A375 (cell line): ENCODE measurements at places on chromosomes 6 and 20. TPM values are rescaled to one million over a fixed set of nuclear protein-coding genes. Genes with fewer than 3 reads are reported as not detected.

The PRKN gene
- 1.8 and 5.1 TPM in 2 replicates for total RNA-seq

The TTBK1 gene
- total RNA-seq: not detected in 2 replicates

The NCR2 gene
- total RNA-seq: not detected in 2 replicates

The DNMT3B gene
- 2.8 and 4.1 TPM in 2 replicates for total RNA-seq

The RUNX2 gene
- total RNA-seq: 1.4 and 1.5 TPM in 2 replicates

The LY6G6F gene
- not detected in 2 replicates for total RNA-seq

The ZNF334 gene
- 2.4 and 4.0 TPM in 2 replicates for total RNA-seq

The STK35 gene
- 18.2 and 23.6 TPM in 2 replicates for total RNA-seq

The BPIFB1 gene
- 0.24 and 0.30 TPM in 2 replicates for total RNA-seq

The COL19A1 gene
- total RNA-seq: 14.0 and 15.2 TPM in 2 replicates

The CASS4 gene
- total RNA-seq: 0.03 and 0.04 TPM in 2 replicates

The TAPBP gene
- total RNA-seq: 29.4 and 33.8 TPM in 2 replicates

The OLIG3 gene
- total RNA-seq: not detected in 2 replicates

The GNMT gene
- 0.57 TPM in 1 of 2 replicates, not detected in the other for total RNA-seq

The OXT gene
- not detected in 2 replicates for total RNA-seq

The OR14J1 gene
- total RNA-seq: 0.03 TPM in 1 of 2 replicates, not detected in the other

The RRBP1 gene
- 100 and 111 TPM in 2 replicates for total RNA-seq

The PBOV1 gene
- total RNA-seq: not detected in 2 replicates

The MAN1A1 gene
- total RNA-seq: 2.7 and 4.0 TPM in 2 replicates

The SGK2 gene
- total RNA-seq: 0.05 TPM in 1 of 2 replicates, not detected in the other

The TGIF2 gene
- 21.0 and 27.7 TPM in 2 replicates for total RNA-seq

The SPAG4 gene
- 11.2 and 13.6 TPM in 2 replicates for total RNA-seq

The PMEPA1 gene
- 15.9 and 19.4 TPM in 2 replicates for total RNA-seq

The ENPP4 gene
- 0.93 and 1.0 TPM in 2 replicates for total RNA-seq

The SSTR4 gene
- not detected in 2 replicates for total RNA-seq

The CNKSR3 gene
- 2.3 and 3.9 TPM in 2 replicates for total RNA-seq

The PTPRT gene
- not detected in 2 replicates for total RNA-seq

The GDAP1L1 gene
- 0.48 TPM in 1 of 2 replicates, not detected in the other for total RNA-seq

The SLC22A2 gene
- not detected in 2 replicates for total RNA-seq

The LAMA5 gene
- total RNA-seq: 43.2 and 54.2 TPM in 2 replicates

The GRM1 gene
- total RNA-seq: not detected in 2 replicates

The TRIM31 gene
- not detected in 2 replicates for total RNA-seq

The EEF1A2 gene
- 49.6 and 63.1 TPM in 2 replicates for total RNA-seq

The FBXO9 gene
- 17.3 and 34.6 TPM in 2 replicates for total RNA-seq

The GGTLC1 gene
- total RNA-seq: not detected in 2 replicates

The CRISP2 gene
- total RNA-seq: 0.29 TPM in 1 of 2 replicates, not detected in the other

The BPIFA1 gene
- total RNA-seq: not detected in 2 replicates

The KIZ gene
- total RNA-seq: 13.1 and 15.0 TPM in 2 replicates

The AVP gene
- not detected in 2 replicates for total RNA-seq

The SAMD3 gene
- total RNA-seq: 0.19 and 0.64 TPM in 2 replicates

The TGM2 gene
- 168 and 183 TPM in 2 replicates for total RNA-seq

The GPLD1 gene
- 0.34 and 1.4 TPM in 2 replicates for total RNA-seq

The GPR6 gene
- total RNA-seq: not detected in 2 replicates

The RGS17 gene
- total RNA-seq: 0.53 and 2.1 TPM in 2 replicates

The EPHA7 gene
- 3.6 and 5.9 TPM in 2 replicates for total RNA-seq

The ABHD16B gene
- not detected in 2 replicates for total RNA-seq

The MYT1 gene
- 0.80 and 1.1 TPM in 2 replicates for total RNA-seq

The HLA-DRB5 gene
- total RNA-seq: 40.7 and 40.9 TPM in 2 replicates

The TMC2 gene
- not detected in 2 replicates for total RNA-seq

The PRSS35 gene
- total RNA-seq: 0.23 TPM in 1 of 2 replicates, not detected in the other

The SLC26A8 gene
- not detected in 2 replicates for total RNA-seq

The SLC35D3 gene
- 0.03 TPM in 1 of 2 replicates, not detected in the other for total RNA-seq

The BPI gene
- not detected in 2 replicates for total RNA-seq

The TMEM74B gene
- total RNA-seq: 0.37 TPM in 1 of 2 replicates, not detected in the other

The CRYBG1 gene
- total RNA-seq: 16.7 and 18.0 TPM in 2 replicates

The NRN1 gene
- 4.0 and 6.1 TPM in 2 replicates for total RNA-seq

The HLA-F gene
- 16.2 and 18.7 TPM in 2 replicates for total RNA-seq

The PNLDC1 gene
- total RNA-seq: not detected in 2 replicates
